ENCODE measurements at places on chromosomes 11 and 22.

GRCh38 chr22:22901578-22902218 is 14.1 kb downstream of the IGLL5 start:
- DNase-seq = no peak

GRCh38 chr22:29116397-29117123 is 43.7 kb downstream of the KREMEN1 start:
- DNase-seq = no peak

GRCh38 chr11:66548041-66548440 is 1.3 kb downstream of the ACTN3 start:
- no peak for DNase-seq

DNA sequence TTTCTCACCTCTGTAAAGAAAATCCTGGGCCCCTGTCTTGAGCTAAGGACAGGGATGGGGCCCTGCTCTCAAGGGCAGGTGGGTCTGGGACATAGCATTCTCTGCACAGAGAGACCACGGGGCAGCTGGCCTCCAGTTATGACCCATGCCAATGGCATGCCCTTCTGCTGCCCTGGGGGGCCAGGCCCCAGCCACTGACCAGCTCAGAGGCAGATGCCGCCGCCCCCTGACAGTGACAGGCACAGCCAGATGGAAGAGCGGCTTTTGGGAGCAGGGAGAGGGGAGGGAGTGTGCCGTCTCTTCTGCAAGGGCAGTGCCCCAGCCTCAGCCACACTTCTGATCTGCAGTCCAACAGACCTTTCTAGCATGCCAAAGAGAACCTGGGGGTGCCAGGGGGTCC is 114.8 kb upstream of the NAV2 start:
- no peak for DNase-seq

DNA sequence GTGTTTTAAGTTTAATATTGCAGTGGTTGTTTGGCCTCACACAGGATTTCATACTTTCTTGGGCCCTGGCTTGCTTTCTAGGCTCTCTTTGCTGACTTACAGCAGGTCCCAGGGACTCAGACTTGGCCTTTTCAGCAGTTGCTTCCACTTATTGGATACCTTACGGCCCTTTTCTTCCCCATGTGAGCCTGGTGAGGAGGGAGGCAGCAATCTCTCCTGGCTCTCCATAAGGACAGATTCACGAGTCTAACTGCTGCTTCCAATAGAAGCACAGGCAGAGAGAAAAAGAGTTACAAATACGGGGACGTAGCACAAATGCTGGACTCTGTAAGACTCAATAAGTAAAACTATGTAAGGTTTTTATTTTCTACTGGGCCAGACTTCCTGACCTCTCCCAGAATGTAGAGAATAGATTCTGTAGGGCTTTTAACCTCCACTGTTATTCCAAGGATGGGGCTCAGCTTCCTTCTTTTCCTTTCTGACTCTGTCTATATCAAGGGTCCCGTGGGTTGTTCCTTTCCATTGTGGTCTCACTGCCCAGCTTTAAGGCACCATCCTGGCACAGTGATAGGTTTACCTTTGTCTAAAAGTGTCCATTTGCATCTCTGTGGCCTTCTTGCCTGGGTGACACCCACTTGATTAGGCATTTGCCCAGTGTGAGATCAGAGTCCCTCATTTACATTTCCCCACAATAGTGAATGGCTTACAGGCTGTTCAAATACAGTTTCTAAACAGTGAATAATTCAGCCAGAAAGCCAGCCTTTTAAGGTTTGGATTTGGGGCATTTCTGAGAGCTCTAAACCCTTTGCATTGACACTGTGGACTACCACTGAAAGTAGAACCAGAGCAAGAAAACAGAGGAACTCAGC is 92.8 kb downstream of the RASSF10 start:
- DNase-seq = no peak

DNA sequence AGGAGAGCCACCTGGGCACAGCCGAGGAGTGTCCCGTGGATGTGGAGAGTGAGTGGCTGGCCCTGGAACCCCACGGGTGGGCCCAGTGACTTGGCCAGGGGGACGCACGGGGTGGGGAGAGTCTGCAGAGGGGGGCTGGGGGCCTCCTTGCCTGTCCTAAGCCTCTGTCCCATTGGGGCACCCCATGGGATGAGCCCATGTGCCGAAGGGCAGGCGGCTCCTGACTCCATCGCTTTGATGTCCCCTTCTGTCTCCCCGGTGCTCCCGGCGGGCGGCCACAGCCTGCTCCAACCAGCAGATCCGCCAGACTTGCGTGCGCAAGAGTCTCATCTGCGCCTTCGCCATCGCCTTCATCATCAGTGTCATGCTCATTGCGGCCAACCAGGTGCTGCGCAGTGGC is 9.4 kb downstream of the CABP7 start:
- DNase-seq = no peak

DNA sequence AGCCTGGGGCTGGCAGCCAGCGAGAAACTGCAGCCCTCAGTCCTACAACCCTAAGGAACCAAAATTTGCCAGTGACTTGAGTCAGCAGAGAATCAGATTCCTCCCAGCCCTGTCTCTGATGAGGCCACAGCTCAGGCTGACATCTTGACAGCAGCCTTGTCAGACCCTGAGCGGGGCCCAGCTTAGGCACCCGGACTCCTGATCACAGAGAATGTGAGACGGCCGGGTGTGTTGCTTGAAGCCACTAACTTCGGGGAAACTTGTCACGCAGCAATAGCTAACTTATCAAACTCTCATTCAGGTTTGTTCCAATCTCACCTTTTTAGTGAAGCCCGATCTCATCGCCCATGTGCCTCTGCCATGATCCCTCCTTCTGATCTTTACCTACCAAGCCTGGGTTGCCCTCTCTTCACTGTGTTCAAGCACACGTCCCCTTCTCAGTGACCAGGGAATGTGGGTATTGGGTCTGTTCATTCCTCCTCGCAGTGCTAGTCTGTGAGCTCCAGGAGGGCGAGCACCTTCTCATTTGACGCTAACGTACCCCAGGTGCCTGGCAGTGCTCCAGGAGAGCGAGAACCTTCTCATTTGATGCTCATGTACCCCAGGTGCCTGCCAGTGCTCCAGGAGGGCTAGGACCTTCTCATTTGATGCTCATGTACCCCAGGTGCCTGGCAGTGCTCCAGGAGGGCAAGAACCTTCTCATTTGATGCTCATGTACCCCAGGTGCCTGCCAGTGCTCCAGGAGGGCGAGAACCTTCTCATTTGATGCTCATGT is 280.7 kb downstream of the BRD1 start:
- DNase-seq = peak; percentile 27

All from Peyer's patch (tissue), 4 donors.